Dermis microvascular lymphatic vessel endothelial cell (primary cell): ENCODE measurements at places on chromosomes 16 and 17.

GRCh38 chr17:57502022-57502421 lies 243.1 kb downstream of the CCDC182 start:
- no peak for DNase-seq

DNA sequence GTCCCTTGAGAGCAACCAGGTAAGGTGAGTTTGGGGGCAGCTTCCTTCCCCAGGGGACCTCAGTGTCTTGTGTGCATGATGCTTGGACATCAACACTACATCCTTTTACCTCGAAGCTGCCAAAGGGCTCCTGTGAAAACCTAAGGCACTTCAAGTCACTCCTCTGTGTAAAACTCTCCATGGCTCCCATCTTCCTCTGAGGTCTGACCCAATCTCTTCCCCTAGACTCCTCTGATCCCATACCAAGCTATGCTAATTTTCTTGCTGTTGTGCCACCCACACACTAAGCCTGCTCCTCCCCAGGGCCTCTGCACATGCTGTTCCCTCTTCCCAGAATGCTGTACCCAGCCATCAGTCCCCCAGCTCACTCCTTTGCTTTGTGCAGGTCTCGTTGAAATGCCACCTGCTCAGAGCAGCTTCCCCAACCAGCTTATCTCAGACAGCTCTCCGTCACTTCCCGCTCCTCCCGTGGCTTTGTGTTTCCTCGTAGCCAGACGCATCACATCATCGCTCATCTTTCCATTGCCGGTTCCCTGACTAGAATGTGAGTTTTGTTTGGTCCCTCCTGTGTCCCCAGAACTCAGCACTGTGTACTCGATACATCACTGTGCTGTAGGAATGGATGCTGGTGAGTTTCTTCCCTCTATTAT lies 78.4 kb downstream of the CNGB1 start:
- DNase-seq: peak; percentile 65

DNA sequence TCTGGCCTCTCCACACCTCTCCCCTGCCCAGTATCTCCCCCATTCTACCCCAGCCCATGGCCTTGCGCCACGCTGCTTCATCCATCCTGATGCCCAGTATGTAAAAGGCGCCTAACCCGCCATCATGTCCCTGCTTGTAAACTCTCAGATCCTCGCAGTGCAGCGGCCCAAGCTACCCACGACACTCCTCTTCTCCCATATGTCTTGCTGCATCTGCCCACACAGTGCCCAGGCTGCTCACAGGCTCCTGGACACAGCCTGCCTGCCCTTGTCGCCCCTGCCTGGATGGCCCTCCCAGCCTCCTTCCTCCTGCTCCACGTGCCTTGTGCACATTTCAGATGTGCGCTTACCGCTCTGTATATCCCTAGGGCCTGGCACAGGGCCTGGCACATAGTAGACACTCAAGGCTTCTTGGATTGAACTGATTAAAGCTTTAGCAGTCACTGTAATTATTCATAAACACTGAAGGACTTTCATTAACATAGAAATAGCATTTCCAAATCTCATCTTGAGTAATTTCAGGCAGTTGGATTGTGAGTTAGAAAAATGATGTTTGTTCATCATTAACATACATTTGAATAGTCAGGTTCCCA lies 129.1 kb downstream of the CLEC16A start:
- no peak for DNase-seq

- no peak for DNase-seq
Measured at GRCh38 chr16:13697013-13697412, 222.9 kb upstream of the ERCC4 start.

DNA sequence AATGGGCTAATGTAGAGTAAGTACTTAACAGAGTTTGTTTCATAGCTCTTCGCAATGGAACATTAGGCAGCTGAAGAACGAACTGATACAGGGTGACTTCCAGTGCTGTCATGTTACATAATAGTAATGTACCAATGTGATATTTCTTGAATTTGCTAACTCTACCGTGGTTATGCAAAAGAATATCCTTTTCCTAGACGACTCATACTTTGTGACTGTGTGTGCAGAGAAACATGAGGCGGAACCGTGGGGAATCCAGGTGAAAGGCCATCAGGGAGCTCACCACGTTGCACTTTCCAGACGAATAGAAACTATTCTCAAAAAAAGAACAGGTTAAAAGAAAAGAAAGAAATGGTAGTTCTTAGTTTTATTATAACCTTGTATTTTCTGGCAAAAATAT lies 13.2 kb downstream of the NOB1 start:
- DNase-seq: no peak

GRCh38 chr17:9421525-9421924 lies 154.1 kb downstream of the STX8 start:
- no peak for DNase-seq

DNA sequence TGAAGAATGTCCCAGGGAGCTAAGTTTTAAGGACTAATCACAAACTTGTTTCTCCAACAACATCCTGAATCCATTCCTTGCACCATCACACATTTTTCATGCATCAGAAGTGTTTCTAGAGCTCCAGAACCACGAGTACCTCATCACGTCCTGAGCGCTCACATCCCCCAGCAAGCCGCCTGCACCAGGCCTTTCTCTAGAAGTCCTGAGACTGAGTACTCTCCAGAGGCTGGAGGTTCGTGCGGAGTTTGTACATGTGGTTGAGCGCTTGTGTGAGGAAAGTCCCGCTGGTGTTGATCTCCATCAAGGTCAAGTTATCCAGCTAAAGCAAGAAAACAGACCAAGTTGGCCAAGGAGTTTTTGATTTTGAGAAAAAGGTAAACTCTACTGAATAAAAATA lies 10.7 kb downstream of the GINS2 start:
- no peak for DNase-seq

- DNase-seq: no peak
Measured at GRCh38 chr16:73152386-73153125, 104.6 kb upstream of the ZFHX3 start.

- peak; percentile 61 for DNase-seq
Measured at GRCh38 chr17:64103391-64104364, 26.3 kb downstream of the ERN1 start.

GRCh38 chr16:4358831-4359561 lies 7.9 kb upstream of the PAM16 start:
- peak; percentile 35 for DNase-seq

GRCh38 chr16:27922433-27922832 lies 141.1 kb downstream of the GSG1L start:
- no peak for DNase-seq

DNA sequence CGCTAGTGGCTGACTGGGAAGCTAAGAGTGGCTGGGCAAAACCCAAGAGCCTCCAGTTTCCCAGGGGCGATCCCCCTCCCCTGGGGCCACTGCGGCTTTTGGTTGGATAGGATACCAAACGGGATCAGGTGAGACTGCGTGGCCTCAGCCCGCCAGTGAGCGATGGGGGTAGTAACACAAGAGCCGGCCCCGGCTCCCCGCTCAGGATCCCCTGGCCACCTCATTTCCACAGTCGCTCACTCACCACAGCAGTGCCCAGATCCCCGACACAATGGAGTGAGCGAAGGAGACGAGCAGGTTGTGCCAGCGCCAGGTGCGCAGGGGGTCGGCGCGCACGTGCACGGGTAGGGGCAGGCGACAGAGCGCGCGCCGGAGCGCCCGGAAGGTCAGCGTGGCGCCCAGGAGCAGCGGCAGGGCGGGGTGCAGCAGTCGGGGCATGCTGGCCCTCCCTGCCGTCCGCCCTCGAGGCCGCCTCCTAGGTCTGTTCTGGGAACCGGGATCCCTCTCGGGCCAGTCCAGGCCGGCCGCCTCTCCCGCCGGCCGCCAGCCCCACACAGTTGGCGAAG lies 290 bp downstream of the TLCD1 start:
- DNase-seq: no peak

GRCh38 chr17:72614871-72615626 lies 477.4 kb downstream of the SLC39A11 start:
- DNase-seq: no peak

DNA sequence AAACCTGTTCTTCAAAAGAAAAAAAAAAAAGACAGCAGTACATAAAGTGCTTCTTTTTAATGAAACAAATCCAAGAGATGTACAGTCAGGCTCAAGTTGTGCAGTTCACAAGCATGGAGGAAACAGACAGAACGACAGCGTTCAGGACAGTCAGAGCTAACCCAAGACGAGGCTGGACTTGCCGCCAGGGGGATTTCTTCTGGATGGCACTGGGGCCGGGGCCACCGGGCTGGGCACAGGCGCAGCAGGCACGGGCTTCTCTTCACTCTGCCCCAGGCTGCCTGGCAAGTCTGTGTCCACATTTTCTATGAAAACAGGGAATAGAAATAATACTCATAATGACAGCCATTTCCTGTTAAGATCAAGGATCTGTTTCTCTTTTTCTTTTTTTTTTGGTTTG lies 4.4 kb upstream of the NT5C start:
- peak; percentile 28 for DNase-seq
